Stimulated activated CD8-positive, alpha-beta memory T cell treated with anti-CD3 and anti-CD28 coated beads, Interleukin-2, amount 100 ng/mL, for 1 hour (primary cell): ENCODE measurements at places on chromosomes 12 and 14.
A peak's percentile ranks its signal among the peaks of the same experiment; 100 is the strongest.

DNA sequence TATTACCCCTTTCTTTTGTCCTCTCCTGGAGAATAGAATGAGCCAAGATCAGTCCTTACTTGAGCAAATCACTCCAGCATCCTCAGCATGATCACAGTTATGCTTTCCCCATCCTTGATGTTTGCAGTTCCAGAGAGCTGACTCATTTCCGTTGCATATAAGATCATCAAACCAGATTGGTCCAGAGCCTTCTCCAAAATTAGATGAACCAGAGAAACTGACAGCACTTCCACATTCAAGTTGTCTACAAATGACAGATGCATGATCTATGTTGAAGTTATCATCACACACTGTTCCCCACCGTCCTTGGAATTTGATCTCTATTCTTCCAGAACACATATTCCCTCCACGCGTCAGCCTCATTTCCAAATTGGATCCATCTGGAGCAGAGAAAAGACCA is 4.8 kb downstream of the CD163 start:
- no peak for DNase-seq

GRCh38 chr12:58487255-58487654 is 433.0 kb downstream of the LRIG3 start:
- no peak for DNase-seq

GRCh38 chr12:46208370-46208769 is 60.5 kb downstream of the SLC38A1 start:
- DNase-seq, result no peak

- no peak for DNase-seq
These were observed 21.9 kb upstream of the PGF start for GRCh38 chr14:74977164-74977900.

GRCh38 chr14:94542111-94542810 is 19.0 kb upstream of the SERPINA4 start:
- no peak for DNase-seq

- DNase-seq, result peak; percentile 35
These were observed 464.0 kb downstream of the RAD51B start for GRCh38 chr14:68283378-68284123.

DNA sequence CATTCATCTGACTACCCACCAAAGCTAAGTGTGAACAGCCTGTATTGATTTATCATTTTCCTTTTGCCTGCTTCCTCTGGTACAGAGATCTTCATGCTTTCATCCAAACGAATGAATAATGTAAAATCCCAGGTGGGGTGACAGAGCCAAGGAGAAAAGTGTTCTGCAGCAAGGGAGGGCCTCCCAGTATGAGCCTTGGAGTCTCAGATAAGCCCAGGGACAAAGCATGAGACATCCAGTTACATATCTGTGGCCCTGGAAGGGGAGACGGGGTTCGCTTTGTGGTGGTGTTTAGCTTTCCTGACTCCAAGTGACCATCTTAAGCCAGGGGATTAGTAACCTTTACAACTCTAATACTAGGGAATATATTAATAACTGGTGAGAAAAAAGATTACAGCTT is 177.1 kb downstream of the ETV6 start:
- no peak for DNase-seq

DNA sequence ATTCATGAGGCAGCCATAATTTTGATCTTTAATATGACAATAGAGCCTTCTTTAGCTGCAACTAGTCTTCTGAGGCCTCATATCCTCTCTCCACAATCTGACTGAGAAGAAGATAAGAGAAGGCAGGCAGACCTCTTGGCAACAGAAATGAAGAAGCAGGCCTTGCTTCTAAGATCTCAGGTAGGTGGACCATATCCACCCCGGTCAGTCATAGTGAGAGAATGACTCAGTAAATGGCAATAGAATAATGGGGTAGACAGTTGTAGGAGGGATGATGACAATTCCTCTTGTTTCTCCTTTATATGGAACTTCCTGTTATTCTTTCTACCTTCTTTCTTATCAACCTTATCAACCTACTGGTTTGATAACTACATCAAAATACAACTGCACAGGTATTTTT is 246.7 kb upstream of the G2E3 start:
- no peak for DNase-seq

GRCh38 chr14:31025367-31026076 is at the start of gene AP4S1:
Gene AP4S1, plus strand, starts transcription at chr14:31025649. Its CDS starts 40,548 bp downstream, at chr14:31066197.
- DNase-seq, result peak; percentile 18

DNA sequence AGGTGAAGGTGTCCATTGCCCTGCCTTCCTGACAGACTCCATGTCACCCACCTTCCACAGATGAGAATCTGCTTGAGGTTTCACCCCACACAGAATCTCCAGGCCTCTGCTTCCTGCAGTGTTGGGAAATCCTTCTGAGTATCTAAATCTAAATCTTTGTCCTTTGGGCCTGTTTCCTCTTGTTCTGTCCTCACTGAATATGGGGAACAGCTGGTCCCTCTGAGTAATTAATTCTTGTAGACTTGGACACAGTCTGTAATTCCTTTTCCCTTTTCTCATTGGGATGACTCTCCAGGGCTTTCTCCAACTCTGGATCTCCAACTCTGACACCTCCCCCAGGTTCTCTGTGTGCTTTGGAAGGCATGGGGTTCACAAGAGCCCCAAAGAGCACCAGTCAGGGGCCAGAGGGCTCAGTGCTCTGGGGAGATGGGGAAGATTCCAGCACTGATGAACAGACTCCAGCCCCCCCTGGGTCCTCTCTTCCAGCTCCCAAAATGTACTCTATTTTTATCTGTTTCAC is 2.3 kb upstream of the ACVRL1 start:
- DNase-seq, result no peak

DNA sequence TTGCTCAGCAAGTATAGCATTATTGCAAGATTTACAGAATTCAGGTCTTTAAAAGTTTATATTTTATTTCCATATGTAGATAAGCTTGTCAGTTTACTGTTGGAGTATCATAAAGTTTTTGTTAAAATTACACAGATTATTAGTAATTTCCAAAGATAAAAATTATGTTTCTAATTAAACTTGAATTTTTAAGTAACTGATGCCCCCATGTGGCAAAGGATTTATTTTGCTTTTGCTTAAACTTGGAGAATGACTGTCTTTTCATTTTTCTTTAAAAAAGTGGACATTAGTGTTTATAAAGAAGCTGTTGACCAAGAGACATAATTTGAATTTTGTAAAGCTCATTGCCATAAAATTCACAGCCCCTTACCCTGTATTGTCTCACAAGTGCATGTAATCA is 45.8 kb downstream of the ETNK1 start:
- DNase-seq, result no peak

- DNase-seq, result no peak
These were observed 65.7 kb downstream of the TTC9 start for GRCh38 chr14:70707138-70708038.

DNA sequence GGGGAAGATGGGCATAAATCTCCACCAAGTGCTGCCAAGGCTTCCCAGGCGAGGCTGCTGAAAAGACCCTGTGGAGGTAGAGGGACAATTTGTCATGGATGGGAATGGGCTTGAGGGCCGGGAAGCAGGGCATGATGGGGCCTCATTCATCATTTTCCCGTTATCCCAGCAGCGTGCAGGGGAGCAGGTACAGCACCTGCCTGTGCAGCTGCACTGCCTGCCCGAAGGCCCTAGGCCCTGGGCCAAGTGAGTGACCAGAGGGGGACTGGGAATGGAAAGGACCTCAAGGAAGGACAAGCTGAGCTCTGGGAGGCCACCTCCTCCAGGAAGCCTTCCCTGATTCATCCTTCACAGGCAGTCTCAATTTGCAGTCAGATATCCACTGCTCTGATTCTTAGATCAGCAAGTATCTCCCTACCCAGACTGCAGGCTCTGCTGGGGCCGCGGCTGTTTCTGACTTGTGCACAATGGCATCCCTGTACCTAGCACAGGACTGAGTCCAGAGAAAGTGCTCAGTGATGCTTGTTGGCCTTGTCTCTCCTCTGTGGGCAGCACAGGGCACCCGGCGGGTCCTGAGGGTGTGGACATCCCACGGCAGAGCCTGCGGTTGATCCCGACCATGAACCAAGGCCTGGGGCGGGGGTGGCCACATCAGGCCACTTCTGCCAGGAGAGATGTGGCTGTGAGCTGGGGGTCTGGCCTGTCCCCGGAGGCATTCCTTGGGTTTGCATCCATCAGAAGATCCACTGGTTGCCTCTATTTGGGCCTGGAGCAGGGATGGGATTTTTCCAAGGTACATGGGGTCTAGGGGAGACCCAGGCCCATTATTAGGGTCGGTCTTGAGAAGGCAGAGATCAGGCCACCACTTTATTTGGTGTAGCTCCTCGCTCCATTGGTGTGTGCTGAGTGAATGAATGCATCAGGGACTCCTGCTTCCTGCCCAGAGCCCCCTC is 167.3 kb upstream of the RTL1 start:
- DNase-seq, result no peak

DNA sequence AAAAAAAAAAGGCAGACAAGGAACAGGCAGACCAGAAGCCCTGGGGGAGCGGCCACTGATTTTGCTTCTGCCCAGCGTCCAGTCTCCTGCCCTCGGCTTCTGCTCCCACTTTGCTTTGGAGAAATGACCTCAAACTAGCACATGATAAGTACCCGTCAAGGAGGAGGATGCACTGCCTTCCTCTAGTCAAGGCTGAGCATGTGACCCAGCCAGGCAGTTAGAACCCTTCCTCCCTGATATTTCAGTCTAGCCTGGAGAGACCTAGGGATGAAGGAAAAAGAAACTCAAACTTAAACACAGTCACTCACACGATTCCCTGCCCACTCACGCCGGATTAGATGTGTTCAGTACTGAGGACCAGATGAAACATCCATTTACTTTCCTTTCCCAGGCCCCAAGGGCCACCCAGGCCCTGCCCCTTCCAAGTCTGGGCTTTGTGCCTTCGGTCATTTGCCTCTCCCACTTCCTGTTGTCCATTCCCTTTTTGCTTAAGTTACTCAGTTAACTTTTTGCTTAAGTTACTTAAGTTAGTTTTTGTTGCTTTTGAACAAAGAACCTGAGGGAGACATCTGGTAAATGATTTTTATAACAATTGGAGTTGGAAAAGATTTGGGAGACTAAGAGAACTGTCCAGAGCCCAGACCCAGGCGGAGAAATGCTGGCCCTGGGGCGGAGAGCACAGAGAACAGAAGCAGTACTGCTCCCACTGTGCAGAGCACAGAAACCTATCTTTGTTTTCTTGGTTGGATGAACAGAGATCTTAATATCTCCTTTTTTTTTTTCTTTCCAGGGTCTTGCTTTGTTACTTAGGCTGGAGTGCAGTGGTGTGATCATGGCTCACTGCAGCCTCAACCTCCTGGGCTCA is 23.0 kb upstream of the TTC7B start:
- no peak for DNase-seq

GRCh38 chr14:28831126-28831525 is 64.5 kb downstream of the FOXG1 start:
- no peak for DNase-seq

GRCh38 chr12:131035245-131035681 is 81.6 kb downstream of the ADGRD1 start:
- DNase-seq, result no peak

- DNase-seq, result no peak
These were observed 170.2 kb downstream of the ETV6 start for GRCh38 chr12:11819643-11820042.

GRCh38 chr12:19872621-19873540 is 433.6 kb downstream of the AEBP2 start:
- no peak for DNase-seq

- no peak for DNase-seq
These were observed 18.8 kb downstream of the ASPG start for GRCh38 chr14:104104076-104104901.

GRCh38 chr12:124761871-124762270 is 101.8 kb downstream of the SCARB1 start:
- no peak for DNase-seq

DNA sequence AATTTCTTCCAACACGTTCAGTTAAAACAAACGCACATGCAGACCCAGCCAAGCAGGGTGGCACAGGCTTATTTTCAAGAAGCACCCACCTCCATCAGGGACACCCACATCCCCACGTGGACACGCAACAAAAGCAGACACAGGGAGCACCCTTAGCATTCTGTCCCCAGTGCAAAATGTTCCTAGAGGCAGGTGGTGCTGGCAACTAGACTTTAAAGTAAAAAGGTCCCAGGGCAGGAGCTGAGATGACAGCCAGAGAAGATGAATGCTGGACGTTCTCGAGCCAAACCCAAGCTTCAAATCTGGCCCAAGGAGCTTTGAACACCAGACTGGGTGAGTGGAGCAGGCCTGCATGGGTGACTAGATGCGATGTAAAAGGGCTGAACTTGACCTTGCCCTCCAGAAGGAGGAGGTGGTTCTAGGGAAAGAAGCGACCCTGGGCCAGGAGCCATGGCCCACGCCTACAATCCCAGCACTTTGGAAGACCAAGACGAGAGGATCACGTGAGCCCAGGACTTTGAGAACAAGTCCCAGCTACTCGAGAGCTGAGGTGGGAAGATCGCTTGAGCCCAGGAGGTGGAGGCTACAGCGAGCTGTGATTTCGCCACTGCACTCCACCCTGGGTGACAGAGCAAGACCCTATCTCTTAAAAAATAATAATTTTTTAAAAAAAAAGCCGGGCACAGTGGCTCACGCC is 47.3 kb downstream of the KDM2B start:
- DNase-seq, result no peak

GRCh38 chr12:109192358-109192757 is 76.0 kb downstream of the ACACB start:
- DNase-seq, result no peak
